Esophagus mucosa (tissue), 1 donor: ENCODE measurements at places on chromosomes 1 and 21. TPM values are rescaled to one million over a fixed set of nuclear protein-coding genes. Genes with fewer than 3 reads are reported as not detected.

- no peak for ATAC-seq
Observed at GRCh38 chr1:92571578-92571977, 84.9 kb upstream of the GFI1 start.

GRCh38 chr1:226129230-226129629 is 57.3 kb downstream of the ACBD3 start:
- no peak for ATAC-seq

GRCh38 chr21:34989337-34990151 is 59.6 kb downstream of the RUNX1 start:
- ATAC-seq: no peak

GRCh38 chr1:160342526-160342925 is 524 bp downstream of the COPA start:
- ATAC-seq: peak; percentile 23

- peak; percentile 55 for ATAC-seq
Observed at GRCh38 chr1:243944429-243945160, 94.6 kb upstream of the AKT3 start.

DNA sequence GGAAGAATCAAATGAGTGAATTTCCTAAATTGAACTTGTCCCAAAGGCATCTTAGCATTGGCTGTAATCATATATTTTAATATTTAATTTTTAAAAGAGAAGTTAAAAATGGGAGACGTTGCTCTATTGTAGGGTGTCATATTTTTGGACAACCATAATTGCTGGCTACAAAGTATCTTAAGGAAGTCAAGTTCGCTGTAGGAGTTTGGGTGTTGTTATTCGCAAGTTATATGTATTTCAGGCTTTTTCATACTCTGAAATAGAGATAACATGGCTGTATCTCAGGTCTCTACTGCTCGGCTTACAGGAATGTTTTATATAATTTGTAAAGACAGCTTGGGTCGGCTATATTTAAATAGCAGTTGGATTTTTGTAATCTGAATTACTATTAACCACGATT is 852 bp downstream of the TMEM50A start:
- ATAC-seq: no peak

DNA sequence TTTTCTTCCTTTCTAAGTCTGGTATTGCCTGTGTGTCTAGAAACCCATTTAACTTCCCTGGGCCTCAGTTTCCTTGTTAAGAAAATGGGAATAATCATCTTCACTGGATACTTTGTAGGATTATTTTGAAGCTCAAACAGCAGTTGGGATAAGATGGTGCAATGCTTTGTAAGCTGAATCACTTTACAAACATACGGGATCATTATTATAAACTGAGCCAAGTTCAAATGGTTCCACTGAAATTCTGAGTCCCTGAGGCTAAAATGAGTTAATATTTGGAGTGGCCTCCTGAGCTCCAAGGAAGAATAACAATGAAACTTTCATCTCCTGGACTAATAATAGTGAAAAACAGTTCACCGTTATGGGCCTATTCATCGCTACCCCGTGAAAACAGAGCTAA is 388.0 kb downstream of the PLPP3 start:
- no peak for ATAC-seq

DNA sequence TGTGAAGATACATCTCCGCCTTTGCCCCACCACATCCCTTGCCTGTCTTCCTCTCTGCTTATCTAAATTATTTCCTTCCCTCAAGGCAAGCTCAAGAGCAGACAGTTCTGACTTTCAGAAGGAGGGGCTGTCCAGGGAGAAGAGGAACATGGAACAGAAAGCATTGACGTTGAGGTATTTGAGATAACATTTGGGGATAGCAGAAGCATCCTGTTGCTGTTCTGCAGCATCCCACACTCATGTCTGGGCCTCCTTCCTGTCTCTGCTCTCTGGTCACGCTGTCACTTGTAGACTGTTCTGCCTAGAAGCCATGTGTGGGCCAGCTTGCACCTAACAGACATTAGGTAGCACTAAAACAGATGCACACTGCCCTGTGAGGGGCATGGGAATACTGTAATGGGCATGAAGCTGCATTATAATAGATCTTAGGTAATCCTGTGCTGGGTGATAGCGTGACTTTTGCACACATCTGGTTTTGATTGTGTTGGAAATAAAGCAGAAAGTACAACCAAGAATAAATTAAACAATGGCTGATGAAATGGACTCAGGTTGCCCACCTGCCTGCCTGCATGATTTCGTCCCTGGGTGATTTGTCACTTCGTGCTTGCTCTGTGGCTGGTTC is 660 bp upstream of the RD3 start:
- no peak for ATAC-seq

GRCh38 chr1:29082519-29082918 is 41.2 kb downstream of the TMEM200B start:
- no peak for ATAC-seq

- ATAC-seq: no peak
Observed at GRCh38 chr1:95974586-95974985, 740.6 kb downstream of the RWDD3 start.

- no peak for ATAC-seq
Observed at GRCh38 chr1:185260611-185261010, 56.4 kb downstream of the IVNS1ABP start.

GRCh38 chr1:103761896-103762295 is 12.2 kb downstream of the AMY1C start:
- no peak for ATAC-seq

DNA sequence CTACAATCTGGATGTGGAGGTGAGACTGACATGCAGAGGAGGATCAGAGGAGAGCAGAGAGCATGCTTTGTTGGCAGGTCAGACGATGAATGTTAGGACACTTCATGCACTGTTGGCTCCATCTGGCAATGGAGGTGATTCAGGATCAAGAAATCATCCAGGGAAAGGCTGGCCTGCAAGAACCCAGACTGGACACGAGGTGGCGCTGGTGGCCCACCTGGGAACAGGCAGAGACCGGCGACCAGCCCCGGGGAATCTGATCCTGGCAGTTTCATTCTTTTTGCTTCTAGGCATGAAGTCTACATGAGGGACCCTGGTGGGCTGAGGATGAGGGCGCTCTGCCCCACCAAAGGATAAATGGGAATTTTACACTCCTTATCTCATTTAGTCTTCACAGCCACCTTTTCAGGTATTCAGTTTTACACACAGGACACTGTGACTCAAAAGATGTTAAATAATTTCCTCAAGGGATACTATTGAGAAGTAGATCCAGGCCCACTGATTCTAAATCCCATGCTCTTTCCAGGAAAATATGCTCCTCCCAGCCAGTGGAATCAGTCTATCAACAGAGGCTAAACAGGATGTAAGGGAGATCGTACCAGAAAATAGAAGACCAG is 26.2 kb upstream of the SCMH1 start:
- ATAC-seq: peak; percentile 85

- ATAC-seq: no peak
Observed at GRCh38 chr1:219460081-219460895, 152.6 kb downstream of the ZC3H11B start.

DNA sequence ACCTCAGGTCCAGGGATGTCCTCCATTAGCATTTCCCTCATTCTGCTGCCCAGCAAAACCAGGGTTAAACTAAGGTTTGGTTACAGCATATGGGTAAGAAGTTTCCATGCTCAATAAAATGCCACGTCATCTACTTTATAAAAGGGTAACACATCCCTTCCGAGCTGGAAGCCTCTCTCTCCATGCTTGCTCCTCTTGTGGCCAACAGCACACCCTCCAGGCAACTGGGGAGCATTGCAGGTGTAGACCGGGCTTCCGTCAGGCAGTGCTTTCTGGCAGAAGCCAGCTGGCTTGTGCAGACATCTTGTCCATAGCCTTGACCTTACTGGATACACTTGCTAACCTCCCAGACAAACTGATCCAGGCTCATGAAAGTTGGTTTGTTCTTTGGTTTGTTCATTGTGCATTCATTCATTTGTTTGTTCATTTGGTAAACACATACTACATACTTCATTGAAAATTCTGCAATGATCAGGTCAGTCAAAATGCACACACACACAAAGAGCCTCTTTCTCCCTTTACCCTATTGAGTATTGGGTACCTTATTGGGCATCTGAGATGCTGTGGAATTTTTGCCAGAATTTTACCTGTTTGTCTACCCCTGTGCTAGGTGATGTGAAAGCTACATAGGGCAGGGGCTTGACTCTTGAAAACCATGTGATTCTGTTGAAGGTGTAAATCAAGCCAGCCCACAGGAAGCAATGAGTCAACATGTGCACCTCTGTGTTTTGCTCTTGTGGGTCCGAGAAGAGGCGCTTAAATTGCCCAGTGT is 422.8 kb downstream of the CAMTA1 start:
- peak; percentile 71 for ATAC-seq

GRCh38 chr1:201334325-201335173 is 42.9 kb downstream of the TNNT2 start:
- peak; percentile 2 for ATAC-seq

GRCh38 chr1:195756109-195756508 is 852.1 kb downstream of the KCNT2 start:
- no peak for ATAC-seq

DNA sequence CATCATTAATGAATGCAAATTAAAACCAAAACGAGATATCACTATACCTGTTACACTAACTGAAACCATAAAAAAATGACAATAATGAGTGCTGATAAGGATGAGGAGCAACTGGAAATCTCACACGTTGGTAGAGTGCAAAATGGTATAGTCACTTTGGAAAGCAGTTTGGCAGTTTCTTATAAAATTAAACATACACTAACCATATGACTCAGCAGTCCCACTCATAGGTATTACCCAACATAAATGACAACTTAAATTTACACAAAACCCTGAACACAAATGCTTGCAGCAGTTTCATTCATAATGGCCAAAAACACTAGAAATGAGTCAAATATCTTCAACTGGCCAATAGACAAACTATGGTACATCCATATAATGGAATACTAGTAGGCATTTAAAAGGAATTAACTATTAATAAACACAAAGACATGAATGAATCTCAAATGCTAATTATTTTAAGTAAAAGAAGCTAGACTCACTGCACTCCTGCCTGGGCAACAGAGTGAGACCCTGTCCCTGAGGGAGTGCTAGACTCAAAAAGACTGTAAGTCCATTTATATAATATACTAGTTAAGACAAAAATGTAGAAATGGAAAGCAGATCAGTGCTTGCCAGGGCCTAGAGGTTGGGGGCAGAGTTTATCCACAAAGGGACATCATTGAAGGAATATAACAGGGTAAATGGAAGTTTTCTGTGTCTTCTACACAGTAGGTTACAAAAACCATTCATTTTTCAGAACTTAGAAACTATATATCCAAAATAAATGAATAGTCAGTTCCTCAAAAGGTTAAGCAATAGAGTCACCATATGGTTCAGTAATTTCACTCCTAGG is 77.4 kb downstream of the EIF4G3 start:
- ATAC-seq: peak; percentile 46

DNA sequence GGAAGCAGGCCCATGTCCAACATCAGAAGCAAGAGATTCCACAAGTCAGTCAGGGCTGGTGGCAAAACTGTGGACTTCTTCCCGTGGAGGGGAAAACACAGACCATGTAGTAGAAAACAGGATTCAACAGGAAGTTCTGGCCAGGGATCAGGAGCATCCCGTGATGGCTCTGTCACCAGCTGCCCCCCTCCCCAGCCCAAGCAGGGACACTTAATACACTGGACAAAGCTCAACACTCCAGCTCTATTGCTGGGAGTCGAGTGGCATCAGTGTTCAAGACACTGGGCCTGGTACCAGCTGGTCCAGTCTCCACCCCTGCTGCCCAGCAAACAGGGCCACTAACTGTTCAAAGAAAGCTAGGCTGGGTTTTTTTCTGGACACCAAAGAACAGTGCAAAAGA is 3.7 kb downstream of the SLC45A3 start:
- no peak for ATAC-seq

- no peak for ATAC-seq
Observed at GRCh38 chr21:33334824-33335223, 10.1 kb downstream of the IFNAR1 start.

- ATAC-seq: peak; percentile 63
Observed at GRCh38 chr1:53957194-53957818, 11.2 kb downstream of the LRRC42 start.

GRCh38 chr1:88892357-88892877 is 1.1 kb upstream of the GTF2B start:
- peak; percentile 38 for ATAC-seq

DNA sequence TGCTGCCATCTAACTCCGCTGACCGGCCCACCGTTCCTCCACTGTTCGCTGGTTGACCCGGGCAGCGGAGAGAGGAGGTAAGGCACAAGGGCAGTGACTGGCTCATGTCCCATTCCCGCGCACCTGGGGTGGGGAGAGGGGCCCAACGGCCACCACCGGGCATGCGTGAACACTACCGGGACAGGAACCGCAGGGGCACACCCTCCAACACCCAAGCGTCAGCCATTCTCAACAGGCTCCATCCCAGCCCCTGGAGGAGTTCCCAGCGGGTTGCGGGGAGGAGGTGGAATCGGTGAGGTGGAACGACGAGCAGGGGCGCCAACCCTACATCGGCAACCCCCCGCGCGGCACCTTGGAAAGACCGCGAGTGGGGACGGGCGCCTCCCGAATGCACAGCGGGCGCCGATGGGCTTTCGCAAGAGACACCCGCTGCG is 126.7 kb downstream of the LIPI start:
- ATAC-seq: no peak

DNA sequence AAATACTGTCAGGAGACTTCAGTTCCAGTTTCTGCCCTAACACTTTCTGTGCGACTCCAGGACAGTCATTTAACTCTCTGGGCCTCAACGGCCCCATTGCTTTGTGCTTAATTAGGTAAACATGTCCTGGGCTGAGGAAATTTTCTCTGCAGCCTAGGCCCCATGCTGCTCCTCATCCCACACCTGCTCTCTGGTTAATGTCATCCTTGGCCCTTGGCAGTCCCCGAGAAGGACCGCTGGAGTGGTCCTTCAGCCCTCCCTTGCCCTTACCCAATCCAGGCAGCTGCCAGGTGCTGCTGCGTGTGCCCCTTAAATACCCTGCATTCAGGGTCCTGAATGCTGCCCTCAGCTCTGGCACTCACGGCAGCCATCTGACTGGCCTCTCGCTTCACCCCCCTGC is 18.7 kb downstream of the UBL4B start:
- ATAC-seq: no peak

The CD164L2 gene
- 12.2 TPM for total RNA-seq

The RSPH1 gene
- 0.24 TPM for total RNA-seq

The CA6 gene
- total RNA-seq: not detected

The MX1 gene
- total RNA-seq: 36.9 TPM

The CELF3 gene
- total RNA-seq: not detected

The AK4 gene
- total RNA-seq: 51.6 TPM

The CELA3A gene
- total RNA-seq: not detected

The OR2M7 gene
- not detected for total RNA-seq

The LCE1C gene
- total RNA-seq: 1.00 TPM
